A172 (cell line): ENCODE measurements at places on chromosomes 4 and X. TPM values are rescaled to one million over a fixed set of nuclear protein-coding genes. Genes with fewer than 3 reads are reported as not detected.
A peak's percentile ranks its signal among the peaks of the same experiment; 100 is the strongest.

The SMIM10 gene
- total RNA-seq = 0.40 and 0.60 TPM in 2 replicates

The TRIM60 gene
- not detected in 2 replicates for total RNA-seq

The OPRPN gene
- total RNA-seq = not detected in 2 replicates

DNA sequence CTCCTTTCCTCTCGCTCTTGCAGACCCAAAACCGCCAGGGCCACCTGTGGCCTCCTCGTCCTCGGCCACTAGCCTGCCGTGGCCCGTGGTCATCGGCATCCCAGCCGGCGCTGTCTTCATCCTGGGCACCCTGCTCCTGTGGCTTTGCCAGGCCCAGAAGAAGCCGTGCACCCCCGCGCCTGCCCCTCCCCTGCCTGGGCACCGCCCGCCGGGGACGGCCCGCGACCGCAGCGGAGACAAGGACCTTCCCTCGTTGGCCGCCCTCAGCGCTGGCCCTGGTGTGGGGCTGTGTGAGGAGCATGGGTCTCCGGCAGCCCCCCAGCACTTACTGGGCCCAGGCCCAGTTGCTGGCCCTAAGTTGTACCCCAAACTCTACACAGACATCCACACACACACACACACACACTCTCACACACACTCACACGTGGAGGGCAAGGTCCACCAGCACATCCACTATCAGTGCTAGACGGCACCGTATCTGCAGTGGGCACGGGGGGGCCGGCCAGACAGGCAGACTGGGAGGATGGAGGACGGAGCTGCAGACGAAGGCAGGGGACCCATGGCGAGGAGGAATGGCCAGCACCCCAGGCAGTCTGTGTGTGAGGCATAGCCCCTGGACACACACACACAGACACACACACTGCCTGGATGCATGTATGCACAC lies 13.6 kb downstream of the FGFRL1 start:
- DNase-seq = no peak

GRCh38 chrX:45324941-45325340 lies 124.3 kb upstream of the DIPK2B start:
- DNase-seq = no peak

GRCh38 chr4:5142726-5143125 lies 91.4 kb downstream of the STK32B start:
- peak; percentile 9 for DNase-seq

The SHOX gene
- total RNA-seq = not detected in 2 replicates

The SMR3B gene
- total RNA-seq = not detected in 2 replicates

DNA sequence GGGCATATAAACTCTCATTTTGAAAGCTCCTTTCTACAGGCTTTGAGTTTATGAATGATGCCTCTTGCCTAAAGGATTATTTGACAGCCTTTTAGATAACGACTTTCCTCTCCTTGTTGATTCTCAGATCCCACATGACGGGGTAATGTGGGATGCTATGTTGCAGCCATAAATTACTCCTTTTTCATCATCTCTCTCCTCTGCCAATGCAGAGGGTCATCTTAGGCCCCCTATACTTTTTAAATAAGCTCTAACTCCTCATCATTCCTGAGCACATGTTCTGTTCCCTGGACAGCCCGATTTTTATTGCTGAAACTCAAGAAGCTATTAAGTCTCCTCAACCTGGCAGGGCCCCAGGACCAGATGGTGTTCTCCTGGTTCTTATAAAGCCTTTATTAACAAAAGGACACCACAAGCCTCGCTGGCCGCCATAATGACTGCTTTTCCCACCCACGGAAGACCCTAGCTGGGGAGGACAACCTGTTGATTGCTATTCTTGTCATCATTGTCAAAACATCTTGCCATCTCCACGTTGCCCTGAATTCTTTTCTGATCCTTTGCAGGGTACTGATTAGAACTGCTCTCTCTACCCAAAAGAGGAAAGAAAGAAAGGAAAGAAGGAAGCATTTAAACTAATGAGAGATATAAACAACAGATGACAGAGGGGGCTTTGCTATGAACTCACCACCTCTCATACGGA lies 150.7 kb downstream of the DHX15 start:
- DNase-seq = no peak

- DNase-seq = no peak
Observed at GRCh38 chr4:4726051-4726450, 133.4 kb upstream of the MSX1 start.

DNA sequence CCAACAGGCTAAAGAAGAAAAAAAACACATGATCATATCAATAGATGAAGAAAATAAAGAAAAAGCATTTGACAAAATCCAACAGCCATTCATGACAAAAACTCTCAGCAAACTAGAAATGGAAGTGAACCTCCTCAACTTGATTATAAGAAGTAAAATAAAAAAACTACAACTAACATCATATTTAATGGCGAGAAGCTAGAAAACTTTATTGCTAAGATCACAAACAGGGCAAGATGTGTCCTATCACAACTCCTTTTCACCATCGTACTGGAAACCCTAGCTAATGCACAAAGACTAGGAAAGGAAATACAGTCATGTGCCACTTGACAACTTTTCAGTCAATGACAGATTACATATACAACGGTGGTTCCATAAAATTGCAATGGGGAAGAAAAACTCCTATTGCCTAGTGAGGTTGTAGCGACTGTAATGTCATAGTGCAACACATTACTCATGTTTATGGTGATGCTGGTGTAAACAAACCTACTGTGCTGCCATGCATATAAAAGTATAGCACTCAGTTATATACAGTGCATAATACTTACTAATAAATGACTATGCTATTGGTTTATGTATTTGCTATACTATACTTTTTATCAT lies 12.1 kb upstream of the MANBA start:
- DNase-seq = no peak

DNA sequence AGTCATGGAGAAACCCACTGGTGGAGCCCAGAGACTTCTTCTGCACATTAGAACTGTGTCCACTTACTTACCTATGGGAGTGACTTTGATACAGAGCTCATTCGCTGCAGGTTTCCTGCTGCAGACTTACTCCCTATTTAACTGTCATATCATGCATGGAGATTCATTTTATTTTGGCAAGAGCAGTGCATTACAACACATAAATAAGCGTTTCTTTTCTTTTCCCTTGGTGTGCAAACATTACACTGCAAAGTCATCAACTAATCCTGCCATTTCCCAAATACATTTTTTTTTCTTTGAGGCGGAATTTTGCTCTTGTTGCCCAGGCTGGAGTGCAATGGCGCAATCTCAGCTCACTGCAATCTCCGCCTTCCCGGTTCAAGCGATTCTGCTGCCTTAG lies 230.9 kb upstream of the SFRP2 start:
- DNase-seq = no peak

The F9 gene
- total RNA-seq = not detected in 2 replicates

GRCh38 chr4:176780995-176781738 lies 11.6 kb downstream of the VEGFC start:
- DNase-seq = no peak

GRCh38 chrX:9816084-9816700 lies 30.0 kb downstream of the SHROOM2 start:
- peak; percentile 77 for DNase-seq

GRCh38 chr4:159366966-159367780 lies 264.3 kb downstream of the RAPGEF2 start:
- peak; percentile 74 for DNase-seq

The VSIG1 gene
- not detected in 2 replicates for total RNA-seq

DNA sequence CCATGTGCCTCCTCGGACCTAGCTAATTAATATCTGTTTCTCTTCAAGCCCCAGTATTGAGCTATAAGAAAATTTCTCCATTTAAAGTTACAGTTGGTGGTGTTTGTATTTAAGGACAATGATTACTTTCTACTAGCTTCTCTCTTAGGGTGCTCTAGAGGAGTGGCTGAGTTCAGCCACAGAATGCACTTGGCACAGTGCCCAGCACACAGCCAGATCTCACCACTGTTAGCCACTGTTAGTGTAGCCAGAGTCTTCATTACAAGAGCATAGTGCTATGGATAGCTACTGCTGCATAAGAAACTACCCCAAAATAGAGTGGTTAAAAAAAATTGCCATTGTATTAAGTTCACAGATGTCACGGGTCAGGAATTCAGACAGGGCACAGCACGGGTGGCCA lies 421.3 kb downstream of the BCOR start:
- no peak for DNase-seq
